GOT3 (cell line): ENCODE measurements at places on chromosomes 6 and 20.

GRCh38 chr20:62945771-62946339, 6.7 kb upstream of the SLC17A9 start:
- no peak for DNase-seq

GRCh38 chr20:22430746-22431168, 153.6 kb downstream of the FOXA2 start:
- no peak for DNase-seq

- DNase-seq = no peak
Measured at GRCh38 chr6:117818449-117818848, 88.6 kb upstream of the SLC35F1 start.

- DNase-seq = no peak
Measured at GRCh38 chr20:31945785-31946184, 6.1 kb downstream of the PDRG1 start.

DNA sequence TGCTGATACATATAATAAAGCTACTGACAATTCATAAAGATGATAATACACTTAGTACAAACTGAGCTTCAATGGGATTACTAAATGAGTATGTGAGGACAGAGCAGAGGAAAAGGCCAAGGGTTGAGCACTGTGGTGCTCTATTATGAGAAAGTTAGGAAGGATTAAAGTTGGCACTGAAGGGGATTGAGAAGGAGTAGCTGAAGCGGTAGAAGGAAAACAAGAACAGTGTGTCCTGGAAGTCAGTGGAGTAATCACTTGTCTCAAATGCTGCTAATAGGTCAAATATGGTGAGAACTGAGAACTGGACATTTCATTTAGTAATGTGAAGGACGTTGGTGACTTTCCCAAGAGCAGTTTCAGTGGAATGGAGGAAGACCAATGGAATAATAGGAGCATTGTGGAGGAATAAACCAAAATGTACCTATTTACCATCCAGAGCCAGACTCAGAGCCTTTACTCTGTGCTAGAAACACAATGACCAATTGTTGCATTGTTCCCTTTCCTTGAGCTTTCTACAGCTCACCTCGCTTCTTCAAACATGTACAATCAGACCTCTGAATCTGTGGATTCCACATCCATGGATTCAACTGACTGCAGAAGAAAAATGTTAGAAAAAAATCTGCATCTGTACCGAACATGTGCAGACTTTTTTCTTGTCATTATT, 255.9 kb downstream of the LAMA2 start:
- DNase-seq = no peak

GRCh38 chr20:51678026-51678697, 90.0 kb downstream of the ATP9A start:
- DNase-seq = no peak

- no peak for DNase-seq
Measured at GRCh38 chr6:80357674-80358073, 251.2 kb downstream of the BCKDHB start.

DNA sequence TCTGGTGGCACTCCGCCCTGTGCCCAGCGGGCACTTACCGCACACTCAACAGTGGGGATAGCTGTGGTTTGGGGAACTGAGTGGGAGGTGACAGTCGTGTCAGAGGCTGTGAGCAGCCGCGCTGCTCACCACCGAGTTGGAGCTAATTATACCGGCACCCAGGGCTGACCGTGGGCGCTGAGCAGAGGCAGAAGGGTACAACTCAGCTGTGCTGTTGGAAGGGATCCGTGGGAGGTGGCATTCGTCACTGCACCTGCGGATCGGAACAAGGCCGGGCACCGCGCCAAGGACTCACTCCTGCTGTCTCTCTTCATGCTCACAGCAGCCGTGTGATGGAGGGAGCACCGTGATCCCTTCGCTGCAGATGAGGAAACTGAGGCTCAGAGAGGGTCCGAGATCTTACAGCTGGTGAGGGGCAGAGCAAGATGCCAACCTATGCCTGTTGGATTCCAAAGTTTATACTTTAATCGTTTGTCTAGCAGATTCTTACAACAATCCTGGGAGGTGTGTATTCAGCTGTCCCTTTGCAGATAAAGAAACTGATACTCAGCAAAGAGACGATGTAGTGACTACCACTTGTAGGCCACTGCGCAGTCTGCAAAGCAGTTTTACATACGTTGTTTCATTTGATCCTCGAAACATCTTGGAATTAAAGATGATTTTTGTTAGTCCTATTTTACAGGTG, 713 bp upstream of the ELMO2 start:
- DNase-seq = no peak

DNA sequence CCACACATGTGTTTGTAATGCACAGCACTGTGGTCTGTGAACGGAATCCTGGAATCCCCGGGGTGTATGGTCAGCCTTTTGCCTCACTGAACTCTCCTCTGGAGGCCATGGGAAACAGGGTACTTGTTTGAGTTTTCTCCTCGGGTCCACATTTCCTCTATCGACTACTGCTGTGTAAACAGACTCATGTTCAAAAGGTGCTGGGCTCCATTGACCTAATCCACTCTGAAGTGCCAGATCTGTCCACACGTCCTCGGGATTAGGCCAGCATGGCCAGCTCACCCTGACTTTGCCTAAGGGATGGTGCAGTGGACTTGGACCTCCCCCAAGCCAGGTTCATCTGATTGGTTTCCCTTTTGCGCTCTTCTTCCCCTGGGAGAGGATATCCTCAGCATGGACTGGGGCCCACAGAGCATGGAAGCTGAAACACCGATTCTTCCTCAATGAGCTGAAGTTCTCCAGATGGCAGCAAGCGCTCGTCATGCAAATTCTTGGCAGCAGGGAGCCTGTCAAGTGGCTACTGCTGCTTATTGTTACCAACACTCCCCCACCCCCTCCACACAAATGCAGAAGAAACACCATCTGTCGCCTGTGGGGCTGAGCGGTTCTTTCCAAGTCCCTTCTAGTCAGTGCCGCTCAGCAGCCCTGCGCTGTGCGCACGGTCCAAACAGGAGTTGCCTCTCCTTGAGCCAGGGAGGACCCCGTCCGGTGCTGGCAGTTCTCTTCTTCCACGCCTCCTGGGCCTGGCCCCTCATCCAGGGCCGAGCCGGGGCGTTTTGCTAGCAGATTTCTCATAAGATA, 292.6 kb upstream of the MARCKS start:
- peak; percentile 36 for DNase-seq

DNA sequence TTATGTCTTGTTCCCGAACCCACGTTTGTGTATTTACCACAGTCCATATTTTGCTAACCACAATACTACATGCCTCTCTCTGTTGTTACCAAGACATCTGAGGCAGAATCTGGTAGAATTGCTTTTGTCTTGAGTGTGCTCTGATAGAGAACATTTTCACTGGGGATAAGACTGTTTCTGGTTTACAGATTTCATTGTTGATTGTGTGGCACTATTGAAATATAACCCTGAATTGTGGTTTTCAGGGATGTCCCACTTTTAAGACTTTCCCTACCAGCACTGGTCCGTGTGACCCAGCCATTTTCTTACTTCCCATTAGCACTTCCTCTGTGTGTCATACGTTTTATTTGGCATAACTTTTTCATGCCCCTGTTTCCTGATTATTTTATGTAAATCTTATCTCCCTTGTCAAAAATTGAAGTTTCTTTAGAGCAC, 12.2 kb downstream of the NCOA7 start:
- no peak for DNase-seq

GRCh38 chr6:31927242-31927862, at the start of gene C2:
TSS of gene C2 (plus strand) at chr6:31927717. CDS start at chr6:31927753, 36 bp downstream.
- DNase-seq = no peak

GRCh38 chr20:17036541-17036940, 190.3 kb upstream of the PCSK2 start:
- no peak for DNase-seq

- DNase-seq = no peak
Measured at GRCh38 chr6:143603455-143603854, 74.3 kb upstream of the PHACTR2 start.

- DNase-seq = no peak
Measured at GRCh38 chr6:164010441-164011103, 596.1 kb downstream of the QKI start.

DNA sequence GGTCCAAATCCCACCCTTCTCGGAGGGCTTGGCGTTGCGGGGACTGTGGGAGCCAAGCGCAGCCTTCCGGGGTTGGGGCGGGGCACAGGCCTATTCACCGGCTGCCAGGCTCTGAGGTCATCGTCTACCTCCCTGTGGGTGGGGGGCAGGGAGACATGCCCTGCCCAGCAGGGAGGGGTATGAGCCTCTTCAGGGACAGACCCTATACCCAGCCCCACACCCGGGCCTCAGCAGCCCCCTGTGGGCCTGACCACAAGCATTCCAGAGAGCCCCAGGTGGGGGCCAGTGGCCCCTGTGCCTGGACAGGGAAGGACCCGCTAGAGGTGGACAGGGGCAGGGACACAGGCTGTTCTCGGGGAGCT, 11.6 kb downstream of the LAMA5 start:
- no peak for DNase-seq

DNA sequence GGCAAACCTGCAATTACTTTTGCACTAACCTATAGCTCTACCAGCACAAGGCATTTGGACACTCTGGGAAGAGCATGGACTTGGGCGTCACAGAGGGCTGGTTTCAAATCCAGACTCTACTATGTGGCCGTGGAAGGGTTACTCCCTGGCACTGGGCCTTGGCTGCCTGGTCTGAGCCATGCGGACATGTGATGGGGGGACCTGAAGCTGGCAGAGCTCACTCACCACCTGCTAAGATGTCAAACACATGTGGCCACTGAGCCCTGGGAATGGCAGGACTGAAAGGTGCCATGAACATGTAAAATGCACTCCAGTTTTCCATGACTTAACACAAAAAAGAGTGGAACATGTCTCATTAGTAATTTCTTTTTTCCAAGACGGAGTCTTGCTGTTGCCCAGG, 23.7 kb downstream of the VSTM2L start:
- DNase-seq = no peak

GRCh38 chr6:144008120-144008811, at the start of gene PLAGL1:
TSS of gene PLAGL1 (minus strand) at chr6:144008259. CDS start at chr6:143948136, 60,123 bp downstream.
- DNase-seq = no peak

DNA sequence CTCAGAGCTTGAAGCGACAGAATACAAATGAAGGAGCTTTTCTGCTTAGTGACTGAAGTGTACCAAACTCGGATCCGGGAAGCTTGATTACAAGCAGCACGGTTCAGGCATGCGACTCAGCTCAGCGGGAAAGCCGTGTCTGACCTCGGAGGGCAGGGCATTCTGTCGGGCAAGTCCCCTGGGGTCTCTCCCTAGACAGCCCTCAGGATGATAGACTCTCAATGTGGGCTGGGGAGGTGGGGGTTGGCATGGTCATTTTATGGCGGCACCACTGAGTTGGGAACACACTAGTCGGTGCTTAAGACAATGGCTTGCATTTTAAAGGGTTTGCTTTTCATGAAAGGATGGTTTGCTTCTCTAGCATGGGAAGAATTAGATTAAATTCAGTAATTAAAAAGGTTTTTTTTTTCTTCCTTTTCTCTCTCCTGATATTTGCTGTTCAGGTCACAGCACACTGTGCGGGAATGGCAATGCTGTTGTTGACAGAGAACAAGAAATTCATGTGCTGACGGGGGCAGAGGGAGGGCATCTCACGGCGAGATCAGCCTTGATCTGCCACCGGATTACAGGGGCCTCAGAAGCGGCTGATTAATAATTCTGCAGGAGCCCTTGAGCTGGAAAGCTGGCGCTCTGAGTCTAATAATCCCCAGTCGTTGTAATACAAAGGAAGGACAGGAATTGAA, 80.7 kb upstream of the TRAF3IP2 start:
- DNase-seq = no peak

GRCh38 chr6:135306166-135306565, 125.1 kb downstream of the MYB start:
- no peak for DNase-seq

- no peak for DNase-seq
Measured at GRCh38 chr6:148967541-148967956, 220.7 kb downstream of the UST start.

GRCh38 chr6:35794536-35795452, 2.3 kb downstream of the CLPS start:
- DNase-seq = no peak

DNA sequence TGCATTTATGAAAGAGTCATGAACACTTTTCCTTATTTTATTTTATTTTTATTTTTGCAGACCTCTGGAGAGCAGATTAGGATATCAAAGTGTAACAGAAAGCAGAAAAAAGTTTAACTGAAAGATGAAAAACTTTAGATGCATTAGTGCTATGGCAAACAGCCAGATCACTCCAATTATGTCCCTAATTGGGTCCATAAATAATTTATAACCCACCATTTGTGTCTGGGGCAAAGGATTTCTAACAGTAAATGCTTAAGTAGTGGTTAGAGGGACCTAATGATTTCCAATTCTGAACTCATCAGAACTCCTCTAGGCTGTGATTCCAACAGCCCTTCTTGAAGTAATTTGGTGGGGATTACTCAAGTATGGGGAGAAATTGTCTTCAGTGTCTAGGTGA, 93.7 kb upstream of the PROKR2 start:
- DNase-seq = no peak

DNA sequence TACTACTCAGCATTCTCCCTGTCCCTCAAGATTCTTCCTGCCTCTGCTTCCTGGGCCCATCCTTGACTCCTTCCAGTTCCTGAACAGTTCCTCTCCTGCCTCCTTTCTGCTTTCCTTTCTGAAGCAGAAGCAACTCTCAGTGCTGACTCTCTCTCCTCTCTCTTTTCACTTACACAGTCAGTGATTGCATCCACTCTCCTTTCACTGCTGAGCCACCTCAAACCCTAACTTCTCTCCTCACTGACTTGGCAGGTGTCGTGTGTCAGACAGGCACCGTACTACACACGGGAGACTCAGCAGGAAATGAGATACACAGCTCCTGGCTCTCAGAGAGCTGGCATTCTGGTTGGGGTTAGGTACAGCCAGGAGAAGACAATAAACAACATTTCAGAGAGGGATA, 5.6 kb downstream of the ABHD16A start:
- DNase-seq = no peak

DNA sequence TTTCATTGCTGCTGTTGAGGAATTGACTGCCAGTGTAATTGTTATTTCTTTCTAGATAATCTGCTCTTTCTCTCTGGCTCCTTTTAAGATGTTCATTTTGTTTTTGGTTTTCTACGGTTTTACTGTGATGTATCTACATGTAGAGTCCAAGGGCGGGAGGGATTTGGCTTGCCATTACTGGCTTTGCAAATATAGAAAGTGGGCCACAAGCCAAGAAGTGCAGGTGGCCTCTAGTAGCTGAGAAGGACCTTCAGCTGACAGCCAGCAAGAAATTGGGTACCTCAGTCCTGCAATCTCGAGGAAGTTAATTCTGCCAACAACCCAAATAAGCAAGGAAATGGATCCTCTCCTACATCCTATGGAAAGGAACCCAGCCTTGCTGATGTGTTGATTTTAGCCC, 42.8 kb upstream of the GLP1R start:
- DNase-seq = no peak
